ENCODE measurements at places on chromosomes 7 and 10.

DNA sequence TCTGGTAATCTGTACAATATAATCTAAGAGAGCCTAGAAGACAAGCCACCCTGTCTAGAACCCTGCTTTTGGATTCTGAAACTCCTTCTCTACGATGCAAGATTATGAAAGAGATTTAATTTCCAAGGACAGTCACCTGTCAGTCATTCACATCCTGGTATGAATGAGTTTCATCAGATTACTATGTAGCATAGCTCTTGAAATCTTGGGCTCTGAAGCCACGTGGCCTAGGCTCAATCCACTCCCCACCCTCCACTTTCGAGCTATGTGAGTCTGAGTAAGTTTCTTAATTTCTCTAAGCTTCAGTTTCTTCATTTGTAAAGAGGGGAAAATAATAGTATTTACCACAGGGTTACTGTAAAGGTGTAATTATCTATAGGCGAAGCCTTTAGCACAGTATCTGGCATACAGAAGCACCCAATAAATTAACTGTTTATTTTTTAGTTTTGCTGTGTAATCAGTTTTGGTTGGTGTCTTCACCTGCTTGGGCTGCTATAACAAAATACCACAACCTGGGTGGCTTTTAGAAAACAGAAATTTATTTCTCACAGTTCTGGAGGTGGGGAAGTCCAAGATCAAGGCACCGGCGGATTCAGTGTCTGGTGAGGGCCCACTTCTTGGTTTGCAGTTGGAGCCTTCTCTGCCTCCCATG, 71.3 kb downstream of the MYOF start:
- no peak for DNase-seq

- DNase-seq: no peak
Observed at GRCh38 chr10:5595591-5595990, 70.8 kb downstream of the ASB13 start.

- no peak for DNase-seq
Observed at GRCh38 chr7:92652536-92652935, 62.3 kb upstream of the FAM133B start.

- no peak for DNase-seq
Observed at GRCh38 chr10:95260909-95261552, 29.8 kb downstream of the PDLIM1 start.

- DNase-seq: no peak
Observed at GRCh38 chr7:157459966-157460365, 123.2 kb downstream of the DNAJB6 start.

DNA sequence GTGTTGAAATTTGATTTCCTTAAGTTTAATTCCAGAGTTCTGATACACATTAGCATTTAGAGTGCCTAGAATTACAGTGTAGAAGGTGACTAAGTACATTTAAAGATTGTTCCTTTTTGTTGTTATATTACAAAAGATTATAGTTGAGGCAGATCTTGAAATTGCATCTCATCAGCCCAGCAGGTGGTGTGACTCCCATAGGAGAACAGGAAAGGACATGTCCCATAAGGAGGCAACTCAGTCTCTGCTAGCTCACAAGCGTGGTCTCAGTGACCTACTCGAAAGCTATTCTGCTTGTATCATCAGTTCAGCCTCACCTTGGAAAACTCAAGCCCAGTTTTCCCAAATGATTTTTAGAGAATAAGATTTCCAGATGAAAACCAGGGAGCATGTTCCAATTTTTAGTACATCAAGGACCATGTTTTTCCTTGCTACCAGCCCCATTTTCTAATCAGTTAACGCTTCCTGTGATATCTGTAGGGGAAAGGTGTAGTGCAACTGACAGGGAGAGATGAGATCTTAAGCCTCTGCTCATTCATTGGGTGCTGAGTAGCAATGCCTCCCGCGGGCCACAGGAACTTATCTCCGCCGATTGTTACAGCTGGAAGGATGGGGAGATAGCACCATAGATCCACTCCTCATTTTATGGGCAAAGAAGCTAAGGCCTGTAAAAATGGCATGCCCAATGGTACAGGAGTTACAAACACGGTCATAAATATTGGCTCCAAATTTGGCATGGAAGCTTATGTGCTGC, 1.1 kb upstream of the GNAI1 start:
- no peak for DNase-seq
